Activated CD8-positive, alpha-beta T cell treated with anti-CD3 and anti-CD28 coated beads for 36 hours (primary cell): ENCODE measurements at places on chromosomes 2 and 18. TPM values are rescaled to one million over a fixed set of nuclear protein-coding genes. Genes with fewer than 3 reads are reported as not detected.

The MPP4 gene
- not detected for total RNA-seq

The TDRD15 gene
- not detected for total RNA-seq

The NLRC4 gene
- total RNA-seq: not detected

The DCDC2C gene
- not detected for total RNA-seq

The SCYGR1 gene
- total RNA-seq: not detected

The TNFAIP6 gene
- total RNA-seq: not detected

The LRP2 gene
- total RNA-seq: 1.8 TPM

The DSG4 gene
- total RNA-seq: not detected

The EPB41L3 gene
- total RNA-seq: 0.31 TPM

The CNGA3 gene
- not detected for total RNA-seq

The ANO7 gene
- 5.4 TPM for total RNA-seq

The STPG4 gene
- not detected for total RNA-seq

The CD8B gene
- total RNA-seq: 319 TPM

The GLS gene
- total RNA-seq: 218 TPM

The ST8SIA3 gene
- not detected for total RNA-seq

The SPP2 gene
- total RNA-seq: not detected

The CACNB4 gene
- 0.34 TPM for total RNA-seq

The ING5 gene
- total RNA-seq: 37.7 TPM

The FEV gene
- not detected for total RNA-seq

The CHRND gene
- not detected for total RNA-seq

The PSMA8 gene
- 1.3 TPM for total RNA-seq

The SERPINB12 gene
- total RNA-seq: not detected

The CDH2 gene
- 0.18 TPM for total RNA-seq

The PRSS56 gene
- not detected for total RNA-seq

The PPP1R1C gene
- total RNA-seq: not detected

The ALPI gene
- not detected for total RNA-seq

The ASXL3 gene
- not detected for total RNA-seq

The LBH gene
- total RNA-seq: 130 TPM

The RTKN gene
- total RNA-seq: 1.2 TPM

The GNAL gene
- 0.11 TPM for total RNA-seq

The RTP5 gene
- total RNA-seq: 0.22 TPM

The SULT1C4 gene
- total RNA-seq: not detected

The POTEF gene
- not detected for total RNA-seq

The SERPINB8 gene
- 7.5 TPM for total RNA-seq

The C2orf66 gene
- total RNA-seq: not detected

The ALPG gene
- total RNA-seq: not detected

The CABLES1 gene
- total RNA-seq: 1.8 TPM

The SOX11 gene
- total RNA-seq: not detected

The KATNAL2 gene
- total RNA-seq: 0.58 TPM

The MAPRE2 gene
- total RNA-seq: 70.7 TPM

The GPR155 gene
- 15.3 TPM for total RNA-seq

The OTOS gene
- total RNA-seq: not detected

The IL36G gene
- not detected for total RNA-seq
